ENCODE measurements at places on chromosomes 7 and 10. TPM values are rescaled to one million over a fixed set of nuclear protein-coding genes. Genes with fewer than 3 reads are reported as not detected.

GRCh38 chr7:116431787-116432526 lies 67.6 kb upstream of the CAV2 start:
- DNase-seq, result no peak

- DNase-seq, result no peak
These were observed 5.2 kb downstream of the STEAP2 start for GRCh38 chr7:90216771-90217170.

DNA sequence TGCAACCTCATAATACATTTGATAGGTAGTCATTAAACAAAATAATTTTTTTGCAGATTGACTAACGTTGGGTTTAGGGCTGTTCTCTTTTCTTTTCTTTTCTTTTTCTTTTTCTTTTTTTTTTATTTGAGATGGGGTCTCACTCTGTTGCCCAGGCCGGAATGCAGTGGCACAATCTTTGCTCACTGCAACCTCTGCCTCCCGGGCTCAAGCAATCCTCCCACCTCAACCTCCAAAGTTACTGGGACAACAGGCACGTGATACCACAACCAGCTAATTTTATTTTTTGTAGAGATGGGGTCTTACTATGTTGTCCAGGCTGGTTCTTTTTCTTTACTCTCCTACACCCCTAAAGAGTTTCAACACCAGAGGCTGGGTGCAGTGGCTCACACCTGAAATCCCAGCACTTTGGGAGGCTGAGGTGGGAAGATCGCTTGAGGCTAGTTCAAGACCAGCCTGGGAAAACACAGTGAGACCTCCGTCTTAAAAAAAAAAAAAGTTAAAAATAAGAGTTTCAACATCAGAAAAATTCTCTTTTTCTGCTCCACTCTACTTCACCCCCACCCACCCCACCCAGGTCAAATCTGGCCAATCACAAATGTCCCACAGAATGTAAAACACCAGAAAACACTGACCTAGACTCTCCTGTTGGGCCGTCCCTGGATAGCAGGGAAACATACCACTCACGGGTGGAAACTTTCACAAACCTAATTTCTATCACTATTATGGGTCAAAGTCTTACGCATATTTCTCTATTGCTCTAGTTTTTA lies 3.0 kb downstream of the HIP1 start:
- DNase-seq, result no peak

DNA sequence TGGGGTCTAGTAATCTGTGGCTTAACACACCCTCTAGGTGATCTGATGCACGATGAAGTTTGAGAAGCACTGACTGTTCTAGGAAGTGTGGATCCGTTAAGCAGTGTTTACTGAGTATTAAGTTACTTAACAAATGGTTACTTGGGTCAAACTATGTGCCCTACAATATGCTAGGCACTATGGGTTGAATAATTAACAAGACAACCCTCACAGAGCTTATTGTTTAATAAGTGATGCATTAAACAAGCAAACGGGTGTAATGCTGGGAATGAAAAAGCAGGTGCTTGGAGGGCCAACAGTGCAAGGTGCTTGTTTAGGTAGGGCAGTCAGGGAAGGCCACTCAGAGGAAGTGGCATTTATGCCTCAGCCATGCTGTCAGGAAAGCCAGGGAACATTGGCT lies 378.0 kb upstream of the PODXL start:
- DNase-seq, result peak; percentile 37

DNA sequence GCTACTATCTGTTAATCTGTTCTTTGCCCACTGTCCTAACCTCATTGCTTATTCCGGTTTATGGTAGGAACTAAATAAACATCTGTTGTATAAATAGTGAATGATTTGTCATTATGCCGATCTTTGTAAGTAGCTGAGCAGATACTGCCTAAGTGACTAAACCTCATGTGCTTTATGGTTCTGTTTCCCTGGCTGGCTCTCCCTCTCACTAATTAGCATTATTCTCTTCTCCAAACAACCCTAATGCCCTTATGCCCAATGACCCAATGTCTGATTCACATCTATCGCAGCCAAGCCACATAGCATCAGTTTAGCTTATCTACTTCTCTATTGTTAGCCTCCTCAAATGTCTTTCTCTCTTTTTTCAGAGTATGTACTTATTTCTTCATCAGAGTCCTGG lies 462.3 kb upstream of the POT1 start:
- no peak for DNase-seq

Gene VCL
- 237 TPM for total RNA-seq

DNA sequence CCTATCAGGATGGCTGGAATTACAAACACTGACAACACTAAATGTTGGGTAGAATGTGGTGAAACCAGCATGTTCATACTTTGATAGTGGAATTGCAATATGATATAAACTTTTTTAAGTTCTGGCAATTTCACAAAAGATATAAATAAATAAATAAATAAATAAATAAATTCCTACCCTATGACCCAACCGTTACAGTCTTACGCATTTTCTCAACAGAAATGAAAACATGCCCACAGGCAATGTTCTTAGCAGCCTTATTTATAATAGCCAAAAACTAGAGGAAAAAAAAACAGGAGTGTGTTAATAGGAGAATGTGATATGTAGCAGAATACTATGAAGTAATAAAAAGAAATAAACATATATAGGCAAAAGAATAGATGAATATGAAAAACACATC lies 318.9 kb downstream of the IPMK start:
- no peak for DNase-seq

DNA sequence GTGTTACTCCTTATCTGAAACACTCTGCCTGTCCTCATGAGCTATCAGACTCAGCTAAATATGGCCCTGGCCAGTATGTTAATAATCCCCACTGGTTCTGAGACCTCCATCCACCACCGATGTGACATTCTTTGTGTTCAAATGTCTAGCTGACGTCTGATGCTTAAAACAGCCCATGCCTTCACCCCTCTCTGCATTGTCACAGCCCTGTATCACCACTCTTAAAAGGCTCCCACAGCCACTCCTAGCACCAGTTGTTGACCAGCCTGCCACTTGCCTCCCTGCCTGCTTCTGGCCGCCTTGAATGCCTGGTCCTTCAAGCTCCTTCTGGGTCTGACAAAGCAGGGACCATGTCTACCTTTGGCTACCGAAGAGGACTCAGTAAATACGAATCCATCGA lies at the start of gene LMOD2:
Gene LMOD2 (plus strand): TSS at position 253 of the 400 bp plus-strand sequence. CDS start 98 bp downstream, at position 351.
- DNase-seq, result no peak

GRCh38 chr10:125159932-125160855 lies at the start of gene CTBP2:
Gene CTBP2, minus strand, starts transcription at chr10:125160563.
- DNase-seq, result peak; percentile 49

Gene SMKR1
- total RNA-seq, result 0.49 TPM

DNA sequence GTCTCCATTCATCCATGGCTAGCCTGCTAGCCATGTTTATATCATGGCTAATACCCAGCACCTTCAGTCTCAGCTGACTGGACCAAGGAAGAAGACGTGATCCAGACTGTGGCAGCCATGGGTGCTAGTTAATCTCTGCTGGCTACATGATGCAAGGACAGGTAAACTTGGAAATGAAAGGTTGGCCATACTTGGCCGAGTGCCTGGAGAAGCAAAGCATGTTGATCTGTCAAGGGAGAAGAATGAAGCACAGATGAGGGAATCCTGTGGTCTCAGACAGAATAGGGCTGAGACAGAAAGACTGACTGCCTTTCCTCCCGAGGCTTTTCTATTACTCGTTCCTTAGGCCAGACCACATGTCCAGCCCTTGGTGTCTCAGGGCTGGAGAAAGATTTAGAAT lies 41.1 kb downstream of the CPVL start:
- no peak for DNase-seq

- no peak for DNase-seq
These were observed 105.5 kb downstream of the WNT2 start for GRCh38 chr7:117217106-117218035.

GRCh38 chr10:22570733-22571430 lies 143.5 kb downstream of the PIP4K2A start:
- no peak for DNase-seq

Gene NPVF
- not detected for total RNA-seq

- peak; percentile 82 for DNase-seq
These were observed 70.8 kb upstream of the UCN3 start for GRCh38 chr10:5293691-5294550.

DNA sequence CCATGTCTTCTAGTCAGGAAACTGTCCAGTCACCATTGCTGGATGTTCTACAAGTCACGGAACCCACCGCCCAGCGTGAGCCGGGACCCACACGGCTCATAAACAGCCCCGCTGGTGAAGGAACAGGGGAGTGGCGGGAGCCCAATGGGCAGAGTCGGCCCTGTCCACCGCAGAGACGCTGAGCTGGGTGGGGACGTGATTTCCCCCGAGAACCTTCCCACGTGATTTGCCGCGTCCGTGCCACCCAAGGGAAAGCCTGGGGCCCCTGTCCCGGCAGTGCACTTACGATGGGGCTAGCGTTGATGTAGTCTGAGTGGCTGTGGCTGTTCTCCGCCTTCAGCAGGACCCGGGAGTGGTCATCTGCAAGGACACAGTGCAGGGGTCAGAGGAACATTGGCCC lies 266.9 kb downstream of the DNAJB6 start:
- no peak for DNase-seq

DNA sequence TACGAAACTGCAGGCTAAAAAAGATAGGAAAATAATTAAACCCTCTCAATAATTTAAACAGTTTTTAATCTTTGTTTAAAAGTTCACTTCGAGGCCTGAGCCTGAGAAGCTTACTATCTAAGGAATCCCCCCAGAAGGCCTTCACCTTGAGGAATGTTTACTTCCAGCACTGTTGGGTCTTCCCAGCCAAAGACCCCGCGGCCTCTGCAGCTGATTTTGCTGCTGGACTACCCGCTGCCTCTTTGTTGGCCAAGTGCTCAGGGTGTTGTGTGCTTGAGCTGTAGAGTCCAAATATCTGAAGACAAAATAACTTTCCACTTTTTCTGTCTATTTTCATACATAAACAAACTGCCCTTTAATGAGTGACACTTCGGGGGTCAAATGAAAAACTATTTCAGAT lies 292.7 kb downstream of the GLRX3 start:
- no peak for DNase-seq

Gene STEAP2
- total RNA-seq, result 38.5 TPM

GRCh38 chr7:44068054-44068453 lies 2.7 kb upstream of the PGAM2 start:
- DNase-seq, result no peak

DNA sequence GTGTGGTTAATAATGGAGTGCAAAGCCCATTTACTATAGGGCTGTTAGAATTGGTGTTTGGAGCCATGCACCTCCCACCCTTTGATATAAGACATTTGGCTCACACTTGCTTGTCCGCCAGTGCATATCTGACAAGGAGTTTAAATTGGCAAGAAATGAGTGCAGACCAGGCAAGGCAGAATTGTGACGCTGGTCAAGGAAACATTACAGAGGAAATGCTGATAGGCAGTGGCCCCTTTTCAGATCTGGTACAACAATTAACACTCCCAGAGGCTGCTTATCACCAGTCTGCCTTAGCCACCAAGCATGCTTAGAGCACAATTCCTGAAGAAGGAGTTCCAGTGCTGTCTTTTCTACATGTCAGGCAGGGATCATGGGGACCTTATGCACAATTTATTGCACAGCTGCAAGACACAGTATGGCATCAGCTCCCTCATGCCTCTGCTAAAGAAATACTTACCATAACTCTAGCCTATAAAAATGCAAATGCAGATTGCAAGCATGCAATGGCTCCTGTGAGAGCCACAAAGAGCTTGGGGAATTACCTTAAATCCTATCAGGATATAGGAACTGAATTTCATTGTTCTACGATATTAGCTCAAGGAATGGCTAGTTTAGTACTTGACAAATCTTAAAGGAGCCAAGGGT lies 35.2 kb downstream of the OR13A1 start:
- no peak for DNase-seq

Gene ZWINT
- total RNA-seq, result 111 TPM

Gene FFAR4
- 0.61 TPM for total RNA-seq
